H7 (cell line): ENCODE measurements at places on chromosomes 6 and 20.

DNA sequence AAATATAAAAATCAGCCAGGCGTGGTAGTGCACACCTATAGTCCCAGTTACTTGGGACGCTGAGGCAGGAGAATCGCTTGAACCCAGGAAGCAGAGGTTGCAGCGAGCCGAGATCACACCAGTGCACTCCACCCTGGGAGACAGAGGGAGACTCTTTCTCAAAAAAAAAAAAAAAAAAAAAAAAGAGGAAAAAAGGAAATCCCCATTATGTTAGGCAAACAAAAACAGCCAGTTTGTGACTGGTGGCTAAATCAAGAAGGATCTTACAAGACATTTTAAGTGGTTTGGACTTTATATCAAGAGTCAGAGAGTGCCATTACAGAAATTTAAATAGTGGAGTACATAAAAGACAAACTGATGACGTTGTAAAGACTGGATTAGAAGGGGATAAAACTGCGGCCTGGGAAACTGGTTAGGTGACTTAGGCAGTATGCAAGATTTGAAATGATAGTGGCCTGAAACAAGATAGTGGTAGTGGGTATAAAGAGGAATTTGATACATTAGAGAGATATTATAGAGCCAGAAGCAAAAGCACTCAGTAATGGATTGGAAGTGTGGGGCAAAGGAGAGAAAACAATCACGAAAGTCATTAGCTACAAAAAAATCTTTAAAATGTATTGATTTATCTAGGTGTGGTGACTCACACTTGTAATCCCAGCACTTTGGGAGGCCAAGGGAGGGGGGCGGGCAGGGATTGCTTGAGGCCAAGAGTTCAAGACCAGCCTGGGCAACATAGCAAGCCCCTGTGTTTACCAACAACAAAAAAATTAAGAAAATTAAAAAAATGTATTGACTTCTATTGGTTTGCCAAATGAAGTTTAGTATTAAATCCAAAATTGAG lies 1.7 kb upstream of the MYO6 start:
- no peak for DNase-seq

GRCh38 chr6:4864519-4864918 lies 88.3 kb downstream of the CDYL start:
- DNase-seq: no peak

DNA sequence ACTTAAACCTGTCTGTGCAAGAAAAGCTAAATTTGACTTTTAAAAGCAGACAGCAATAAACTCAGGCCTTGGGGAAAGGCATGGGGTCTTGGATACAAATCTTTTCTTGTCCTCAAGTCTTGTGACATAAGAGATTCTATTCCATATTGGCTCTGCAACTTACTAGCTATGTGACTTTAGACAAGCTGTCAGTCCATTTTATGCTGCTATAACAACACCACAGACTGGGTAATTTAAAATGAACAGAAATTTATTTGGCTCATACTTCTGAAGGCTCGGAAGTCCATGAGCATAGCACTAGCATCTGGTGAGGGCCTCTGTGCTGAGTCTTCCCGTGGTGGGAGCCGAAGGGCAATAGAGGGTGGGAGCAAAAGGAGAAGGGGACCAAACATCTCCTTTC lies 246.0 kb upstream of the MOCS1 start:
- DNase-seq: no peak

DNA sequence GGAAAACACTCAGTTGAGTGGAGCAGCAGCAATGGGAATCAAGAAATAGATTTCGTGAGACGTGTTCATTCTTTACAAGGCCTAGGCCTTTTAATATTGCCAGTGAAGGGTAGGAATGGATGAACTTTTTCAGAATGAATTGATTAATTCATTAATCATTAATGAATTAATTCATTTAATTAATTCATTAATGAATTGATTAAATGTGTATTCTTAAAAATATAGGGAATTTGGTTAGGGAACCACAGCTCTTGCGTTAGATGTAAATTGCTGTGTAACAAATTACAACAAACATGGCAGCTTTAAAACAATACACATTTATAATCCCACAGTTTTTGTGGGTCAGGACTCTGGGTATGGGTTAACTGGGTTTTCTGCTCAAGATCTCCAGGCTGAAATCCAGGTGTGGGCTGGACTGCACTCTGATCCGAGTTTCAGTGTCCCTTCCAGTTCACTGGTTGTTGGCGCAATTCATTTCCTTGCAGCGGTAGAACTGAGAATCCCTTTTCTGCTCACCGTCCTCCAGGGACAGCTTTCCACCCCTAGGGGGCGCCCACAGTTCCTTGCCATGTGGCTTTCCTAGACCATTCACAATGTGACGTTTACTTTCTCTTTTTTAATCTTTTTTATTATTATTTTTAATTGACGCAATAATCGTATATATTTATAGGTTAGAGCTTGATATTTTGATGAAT lies 32.8 kb upstream of the BCAS1 start:
- DNase-seq: peak; percentile 77

DNA sequence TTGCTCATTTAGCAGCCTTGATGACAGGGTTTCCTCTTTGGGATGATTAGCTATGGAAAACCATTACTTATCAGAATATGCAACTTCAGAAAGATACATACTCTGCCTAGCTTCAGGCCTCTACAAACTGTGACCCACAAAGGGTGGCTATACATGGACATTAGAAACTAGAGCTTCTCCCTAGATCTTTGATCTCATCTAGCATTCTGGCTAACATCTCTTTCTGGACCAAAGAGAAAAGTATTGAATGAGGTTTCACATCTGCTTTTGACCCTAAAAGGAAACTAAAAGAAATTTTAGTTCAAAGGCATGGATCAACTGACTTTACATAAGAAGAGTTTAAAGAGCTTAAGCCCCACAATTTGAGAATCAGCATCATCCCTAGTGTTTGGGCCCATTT lies 12.4 kb upstream of the HMGN3 start:
- no peak for DNase-seq

GRCh38 chr6:167474171-167474570 lies 149.3 kb downstream of the TTLL2 start:
- no peak for DNase-seq

DNA sequence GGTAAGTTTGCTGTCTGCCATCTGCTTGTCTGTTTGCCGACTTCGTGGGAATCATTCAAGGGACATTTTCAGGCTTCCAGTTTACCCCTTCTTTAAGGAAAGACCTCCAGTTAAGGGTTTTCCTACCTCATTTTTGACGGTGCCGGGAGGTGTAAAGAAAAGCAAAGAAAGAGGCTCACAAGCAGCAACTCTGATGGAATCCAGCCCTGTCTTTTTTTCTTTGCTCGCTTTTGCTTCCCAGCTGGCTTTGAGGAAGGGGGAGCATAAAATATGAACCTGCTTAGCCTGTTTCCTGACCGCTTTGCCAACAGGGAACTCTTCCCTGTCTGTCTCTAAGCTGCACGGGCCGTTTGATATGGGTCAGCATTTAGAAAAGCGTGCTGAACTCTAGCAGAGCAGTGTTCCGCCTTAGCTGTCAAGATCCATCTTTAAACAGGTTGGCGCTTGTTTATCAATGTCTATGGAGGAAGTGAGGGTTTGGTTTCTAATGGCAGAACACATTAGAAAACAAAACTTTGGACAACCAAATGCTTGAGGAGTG lies 13.8 kb downstream of the SYTL3 start:
- DNase-seq: no peak

GRCh38 chr6:90575267-90575666 lies 11.6 kb downstream of the MAP3K7 start:
- DNase-seq: peak; percentile 11

GRCh38 chr20:1107176-1107575 lies 11.2 kb upstream of the PSMF1 start:
- no peak for DNase-seq

- DNase-seq: no peak
Observed at GRCh38 chr20:49561256-49561655, 6.7 kb downstream of the PTGIS start.

DNA sequence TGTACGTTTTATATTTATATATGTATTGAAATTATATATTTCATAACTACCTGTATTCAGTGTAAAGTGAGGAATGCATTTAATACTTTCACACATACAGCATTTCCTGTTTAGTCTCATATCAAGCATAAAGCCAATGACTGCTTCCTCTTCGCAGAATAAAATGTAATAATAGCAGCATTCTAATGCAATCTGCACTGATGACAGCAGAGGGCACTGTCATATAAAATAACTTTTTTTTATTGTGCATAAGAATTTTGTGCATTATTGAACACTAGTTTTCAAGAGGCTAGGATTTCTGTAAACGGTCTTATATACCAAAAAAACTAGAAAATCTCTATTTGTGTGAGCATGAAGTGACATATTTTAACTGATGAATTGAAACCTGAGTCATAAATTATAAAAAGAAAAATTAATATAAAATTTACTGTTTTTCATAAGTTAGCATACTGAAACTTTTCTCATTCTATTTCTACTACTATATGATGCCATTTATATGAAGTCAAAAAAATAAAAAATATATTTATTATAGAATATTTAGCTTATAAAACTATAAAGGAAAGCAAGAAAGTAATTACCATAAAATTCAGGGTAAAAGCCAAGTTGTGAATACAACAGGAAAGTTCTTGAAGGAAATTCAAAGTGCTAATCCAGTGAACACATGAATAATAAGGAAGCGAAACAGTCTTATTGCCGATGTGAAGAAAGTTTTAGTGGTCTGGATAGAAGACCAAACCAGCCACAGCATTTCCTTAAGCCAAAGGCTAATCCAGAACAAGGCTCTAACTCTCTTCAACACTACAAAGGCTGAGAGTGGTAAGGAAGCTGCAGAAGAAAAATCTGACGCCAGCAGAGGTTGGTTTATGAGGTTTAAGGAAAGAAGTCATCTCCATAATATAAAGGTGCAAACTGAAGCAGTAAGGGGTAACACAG lies 36.3 kb downstream of the RNF146 start:
- DNase-seq: no peak

DNA sequence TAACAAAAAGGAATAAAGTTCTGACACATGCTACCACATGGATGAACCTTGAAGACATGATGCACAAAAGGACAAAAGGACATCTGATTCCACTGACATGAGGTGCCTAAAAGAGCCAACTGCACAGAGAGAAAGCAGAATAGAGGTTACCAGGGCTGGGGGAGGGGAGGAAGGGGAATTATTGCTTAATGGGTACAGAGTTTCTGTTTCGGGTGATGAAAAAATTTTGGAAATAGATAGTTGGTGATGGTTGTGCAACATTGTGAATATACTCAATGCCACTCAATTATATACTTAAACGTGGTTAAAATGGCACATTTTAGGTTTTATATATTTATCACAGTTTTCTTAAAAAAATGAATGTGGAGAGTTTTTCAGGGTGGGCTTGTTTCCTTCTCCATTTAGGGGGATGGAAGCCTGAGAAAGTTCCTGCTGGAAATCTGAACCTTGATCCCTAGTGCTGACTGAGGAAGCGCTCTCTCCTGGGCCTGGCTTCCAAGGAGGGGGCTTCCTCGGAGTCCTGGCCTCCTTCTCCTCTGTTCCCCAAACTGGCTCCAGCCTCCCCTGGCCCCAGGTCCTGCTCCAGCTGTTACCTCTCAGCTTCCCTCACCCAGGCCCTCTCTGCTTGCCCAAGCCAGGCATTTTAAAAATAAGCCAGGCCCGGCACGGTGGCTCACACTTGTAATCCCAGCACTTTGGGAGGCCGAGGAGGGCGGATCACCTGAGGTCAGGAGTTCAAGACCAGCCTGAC lies 79.2 kb downstream of the NOL4L start:
- DNase-seq: no peak

- no peak for DNase-seq
Observed at GRCh38 chr20:51338692-51339440, 203.7 kb downstream of the NFATC2 start.

GRCh38 chr20:4998160-4998651 lies 3.1 kb downstream of the SLC23A2 start:
- peak; percentile 48 for DNase-seq

GRCh38 chr6:136930528-136930927 lies 8.4 kb downstream of the SLC35D3 start:
- no peak for DNase-seq

DNA sequence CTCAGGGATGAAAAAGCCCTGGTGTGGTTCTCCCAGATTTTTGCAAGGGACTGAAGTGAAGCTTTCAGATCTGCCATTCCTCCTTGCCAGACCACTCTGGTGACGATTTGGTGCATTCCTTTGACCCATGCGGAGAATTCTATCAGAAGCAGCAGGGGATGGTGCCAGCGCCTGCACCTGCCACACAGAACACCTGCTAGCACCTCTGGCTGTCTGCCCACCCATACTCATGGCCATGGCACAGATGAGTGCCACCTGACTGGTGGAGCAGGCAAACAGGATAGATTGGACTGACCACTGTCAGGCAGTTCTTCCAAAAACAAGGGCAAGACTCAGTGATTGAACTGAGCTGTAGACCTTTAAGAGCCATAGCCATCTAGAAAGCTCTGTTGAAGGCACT lies 107.1 kb downstream of the CDYL start:
- no peak for DNase-seq

DNA sequence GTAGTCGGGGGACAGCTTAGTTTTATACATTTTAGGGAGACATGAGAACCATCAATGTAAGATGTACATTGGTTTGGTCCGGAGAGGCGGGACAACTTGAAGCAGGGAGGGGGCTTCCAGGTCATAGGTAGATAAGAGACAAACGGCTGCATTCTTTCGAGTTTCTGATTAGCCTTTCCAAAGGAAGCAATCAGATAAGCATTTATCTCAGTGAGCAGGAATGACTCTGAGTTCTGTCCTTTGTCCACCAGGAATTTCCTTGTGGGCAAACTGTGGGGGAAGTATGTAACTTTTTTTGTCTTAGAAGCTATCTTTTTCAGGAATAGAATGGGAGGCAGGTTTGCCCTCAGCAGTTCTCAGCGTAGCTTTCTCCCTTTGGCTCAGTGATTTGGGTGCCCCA lies 1.4 kb downstream of the YTHDF1 start:
- no peak for DNase-seq

DNA sequence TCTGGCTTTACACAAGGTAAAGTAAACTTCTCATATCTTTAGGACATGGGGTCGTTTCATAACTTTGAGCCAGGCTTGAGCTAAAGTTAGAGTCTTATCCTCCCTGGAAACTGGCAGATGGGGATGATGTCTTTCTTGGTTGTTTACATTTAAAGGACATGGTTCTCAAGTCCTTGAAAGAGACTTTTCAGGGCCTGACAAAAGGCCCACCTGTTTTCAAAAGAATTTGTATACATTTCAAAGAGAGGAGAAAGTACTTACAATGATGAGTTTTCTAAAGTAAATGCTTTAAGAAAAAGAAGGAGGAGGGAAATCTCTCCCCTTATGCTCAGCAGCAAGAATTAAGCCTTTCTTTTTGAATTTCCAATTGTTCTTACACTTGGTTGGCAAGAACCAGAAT lies 45.7 kb upstream of the TINAG start:
- DNase-seq: no peak

DNA sequence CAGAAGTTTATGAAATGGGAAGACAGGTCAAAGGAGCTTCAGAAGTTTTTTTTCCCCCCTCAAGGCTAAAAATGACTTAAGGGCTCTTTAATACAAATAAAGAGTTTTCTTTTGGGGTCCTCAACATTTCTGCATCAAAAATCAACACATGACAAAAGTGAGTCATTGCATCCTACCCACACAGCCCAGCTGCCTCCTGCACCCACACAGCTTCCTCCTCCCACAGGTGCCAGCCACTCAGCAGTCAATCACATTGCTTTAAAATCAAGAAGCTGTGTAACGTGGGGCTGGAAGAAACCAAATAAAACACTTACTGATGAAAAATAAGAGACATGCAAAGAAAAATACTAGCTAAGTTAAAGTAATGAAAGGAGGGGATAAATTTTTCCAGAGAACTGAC lies 68.5 kb downstream of the MAP3K5 start:
- no peak for DNase-seq
